A172 (cell line): ENCODE measurements at places on chromosomes 4 and X.

GRCh38 chr4:48329193-48329592, 12.1 kb upstream of the SLAIN2 start:
- DNase-seq, result no peak

DNA sequence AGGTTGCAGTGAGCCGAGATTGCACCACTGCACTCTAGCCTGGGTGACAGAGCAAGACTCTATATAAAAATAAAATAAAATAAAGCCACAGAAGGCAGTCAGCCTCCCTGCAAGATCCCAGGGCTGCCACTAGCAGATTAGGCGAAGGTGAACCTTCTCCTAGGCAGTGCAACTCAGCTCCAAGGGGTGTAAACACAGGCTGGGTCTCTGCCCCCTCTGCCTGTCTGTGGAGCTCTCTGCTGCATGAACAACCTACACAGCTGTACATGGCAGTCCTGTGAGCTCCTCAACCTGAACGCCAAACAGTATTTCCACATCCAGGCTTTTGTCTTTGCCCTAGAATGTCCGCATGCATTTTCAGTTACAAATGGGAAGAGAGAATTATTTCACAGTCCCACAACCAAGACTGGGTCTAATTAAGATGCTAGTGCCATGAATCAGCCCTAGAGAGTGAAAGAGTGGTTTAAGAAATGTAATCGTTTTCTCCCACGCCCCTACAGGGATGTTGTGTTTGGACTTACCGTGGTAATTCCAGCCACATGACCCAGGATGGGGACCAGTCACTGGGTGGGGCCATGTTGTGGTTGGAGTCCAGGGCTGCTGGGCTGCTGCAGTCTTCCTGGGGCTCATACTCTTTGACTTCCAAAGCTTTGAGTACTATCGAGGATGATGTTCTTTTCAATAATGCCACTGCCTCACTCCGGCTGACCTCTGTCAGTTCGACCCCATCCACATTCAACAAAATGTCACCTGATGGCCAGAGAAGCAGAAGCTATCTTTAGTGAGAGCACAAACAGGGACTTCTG, 99.0 kb downstream of the FIP1L1 start:
- peak; percentile 94 for DNase-seq

DNA sequence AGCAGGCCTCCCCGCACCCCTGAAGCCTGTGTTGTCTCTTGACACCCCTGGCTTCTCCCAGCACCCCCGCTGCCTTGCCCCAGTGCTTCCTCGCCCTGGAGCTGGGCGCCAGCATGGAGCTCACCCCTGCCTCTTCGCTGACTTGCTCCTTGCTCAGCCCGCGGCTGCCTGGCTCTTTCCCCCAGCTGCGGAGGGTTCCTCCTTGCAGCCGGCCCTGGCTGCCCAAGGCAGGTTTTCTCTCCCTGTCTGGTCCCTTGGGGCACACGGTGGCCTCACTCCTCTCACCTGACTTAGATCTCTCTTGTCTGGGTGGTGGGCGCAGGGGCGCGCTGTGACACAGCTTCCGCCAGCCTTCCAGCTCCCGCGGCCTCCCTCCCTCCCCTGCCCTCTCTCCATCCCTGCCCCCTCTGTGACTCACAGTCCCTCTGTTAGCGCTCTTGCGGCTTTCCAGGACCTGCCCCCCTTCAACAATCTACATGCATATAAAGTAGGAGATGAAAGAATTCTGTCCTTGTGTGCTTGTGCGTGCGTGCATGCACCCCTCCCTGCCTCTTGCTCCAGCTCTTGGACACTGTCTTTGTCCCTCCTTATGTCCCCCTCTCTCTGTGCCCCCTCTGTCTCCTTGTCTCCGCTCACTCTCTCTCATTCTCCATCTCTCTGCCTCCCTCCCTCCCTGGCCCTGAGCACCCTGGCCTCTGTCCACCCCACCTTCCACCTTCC, 2.2 kb downstream of the PLXNB3 start:
- DNase-seq, result peak; percentile 79

DNA sequence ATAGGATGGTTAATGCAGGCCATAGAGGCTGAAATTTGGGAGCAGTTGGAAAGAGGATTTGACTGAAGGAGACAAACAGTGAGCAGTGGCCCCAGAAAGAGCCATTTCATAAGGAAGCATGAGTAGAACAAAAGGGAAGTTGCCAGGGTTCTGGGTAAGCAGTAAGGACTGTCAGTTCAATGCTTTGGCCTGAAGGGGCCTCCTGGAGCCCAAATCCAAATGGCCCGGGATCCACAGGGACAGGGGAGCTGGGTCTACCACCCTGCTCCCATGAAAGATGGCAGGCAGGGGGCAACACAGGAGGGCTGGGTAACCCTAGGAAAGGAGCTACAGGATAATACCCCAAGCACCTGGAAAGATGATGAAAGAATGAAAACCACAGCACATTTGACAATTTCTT, 4.1 kb upstream of the INTS6L start:
- no peak for DNase-seq

GRCh38 chr4:150068300-150068960, 9.8 kb upstream of the DCLK2 start:
- DNase-seq, result no peak

DNA sequence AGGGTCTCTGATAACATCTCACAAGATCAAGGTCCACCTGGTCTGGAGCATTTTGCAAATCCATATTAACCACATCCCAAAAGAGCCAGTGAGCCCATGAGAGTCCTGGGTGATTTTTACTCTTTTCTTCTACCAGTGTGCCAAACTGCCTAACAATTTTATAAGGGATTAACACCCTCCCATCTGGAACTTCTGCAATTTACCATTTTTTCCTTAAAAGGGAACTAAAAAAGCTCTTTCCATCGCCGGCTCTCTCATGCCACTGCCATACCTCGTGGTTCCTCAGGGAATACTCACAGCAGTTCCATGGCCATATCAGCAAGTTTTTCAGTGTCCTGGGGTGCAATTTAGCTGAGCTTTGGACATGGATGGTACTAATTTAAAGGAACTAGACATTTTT, 55.7 kb downstream of the SEPSECS start:
- DNase-seq, result no peak

GRCh38 chr4:77877771-77878565, 15.3 kb downstream of the MRPL1 start:
- no peak for DNase-seq

- DNase-seq, result peak; percentile 52
Measured at GRCh38 chrX:70219938-70220764, 14.3 kb upstream of the AWAT1 start.

- DNase-seq, result no peak
Measured at GRCh38 chr4:181006499-181007260, 1236.5 kb upstream of the TENM3 start.
